Vagina (tissue), 2 donors: ENCODE measurements at places on chromosomes 7 and 10. TPM values are rescaled to one million over a fixed set of nuclear protein-coding genes. Genes with fewer than 3 reads are reported as not detected.
A peak's percentile ranks its signal among the peaks of the same experiment; 100 is the strongest.

GRCh38 chr10:77555591-77556212 is 81.9 kb downstream of the KCNMA1 start:
- DNase-seq: no peak
- peak overlapping the region; percentile 47 for H3K27ac ChIP-seq
- H3K36me3 ChIP-seq: no peaks in the 10 kb centered on the region
- no peaks in the 10 kb centered on the region for H3K27me3 ChIP-seq
- H3K4me3 ChIP-seq: no peak overlapping the region

- no peaks in the 10 kb centered on the region for H3K27me3 ChIP-seq
- DNase-seq: no peak
- no peak overlapping the region for H3K27ac ChIP-seq
- H3K4me3 ChIP-seq: no peak overlapping the region
- H3K4me1 ChIP-seq: peaks cover 21% of the 10 kb centered on the region
- H3K36me3 ChIP-seq: no peaks in the 10 kb centered on the region
These were observed 89.0 kb downstream of the NKX6-2 start for GRCh38 chr10:132696728-132697577.

GRCh38 chr7:120460949-120461348 is 188.0 kb downstream of the KCND2 start:
- H3K27ac ChIP-seq: no peak overlapping the region
- H3K27me3 ChIP-seq: no peaks in the 10 kb centered on the region
- no peaks in the 10 kb centered on the region for H3K36me3 ChIP-seq
- no peak for DNase-seq
- no peaks in the 10 kb centered on the region for H3K4me1 ChIP-seq

GRCh38 chr10:109880886-109881768 is 42.2 kb downstream of the XPNPEP1 start:
- peak; percentile 40 for DNase-seq
- H3K27ac ChIP-seq: no peak overlapping the region
- no peak overlapping the region for H3K4me3 ChIP-seq
- H3K36me3 ChIP-seq: peaks cover 61% of the 10 kb centered on the region

- H3K27me3 ChIP-seq: no peaks in the 10 kb centered on the region
- no peak overlapping the region for H3K27ac ChIP-seq
- H3K4me3 ChIP-seq: no peak overlapping the region
These were observed 85.3 kb upstream of the YAE1 start for GRCh38 chr7:39480901-39481300.

GRCh38 chr10:121926671-121927317 is 1.0 kb downstream of the ATE1 start:
- H3K4me3 ChIP-seq: peak overlapping the region; percentile 96
- no peak for DNase-seq
- H3K27ac ChIP-seq: peak overlapping the region; percentile 98

DNA sequence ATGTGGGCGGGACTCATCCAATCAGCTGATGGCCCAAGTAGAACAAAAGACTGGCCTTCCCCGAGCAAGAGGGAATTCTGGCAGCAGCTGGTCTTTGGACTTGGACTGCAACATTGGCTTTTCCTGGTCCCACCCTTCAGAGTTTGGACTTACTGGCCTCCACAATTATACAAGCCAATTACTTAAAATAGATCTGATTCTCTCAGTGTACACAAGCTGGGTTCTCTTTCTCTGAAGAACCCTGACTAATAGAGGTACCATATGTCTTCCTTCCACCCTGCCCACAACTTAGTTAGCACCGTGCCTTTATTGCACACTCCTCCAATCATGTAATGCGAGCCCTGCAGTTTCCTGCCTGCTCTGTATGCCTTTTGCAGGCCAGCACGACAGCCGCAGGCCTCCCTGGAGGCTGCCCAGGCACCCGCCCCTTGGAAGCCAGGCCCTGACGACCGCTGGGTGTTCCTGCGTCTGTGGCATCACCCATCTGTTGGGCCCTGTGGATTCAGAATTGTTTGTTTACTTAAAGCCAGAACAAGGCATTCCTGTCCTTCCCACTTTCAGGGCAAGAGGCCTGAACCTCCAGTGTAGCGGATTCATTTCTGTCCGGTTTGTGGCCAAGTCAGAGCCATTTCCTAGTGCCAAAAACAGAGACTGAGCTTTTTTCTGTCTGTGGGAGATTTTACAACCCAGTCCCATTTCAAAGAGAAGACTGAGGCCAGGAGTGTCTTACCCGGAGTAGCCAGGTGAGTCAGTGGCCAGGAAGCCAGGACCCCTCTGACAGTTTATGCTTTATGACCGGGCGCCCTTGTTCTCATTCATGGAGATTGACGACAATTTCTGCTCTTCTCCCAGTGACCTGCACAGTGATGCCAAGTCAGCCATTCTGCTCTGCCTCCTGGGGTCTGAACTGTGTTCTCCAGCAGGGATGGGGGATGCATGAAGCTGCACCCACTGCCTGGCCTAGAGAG is 968 bp upstream of the INMT start:
- peak overlapping the region; percentile 75 for H3K27ac ChIP-seq
- no peak for DNase-seq
- H3K4me1 ChIP-seq: peaks cover 45% of the 10 kb centered on the region
- H3K27me3 ChIP-seq: no peaks in the 10 kb centered on the region

- H3K4me1 ChIP-seq: no peaks in the 10 kb centered on the region
- no peak overlapping the region for H3K4me3 ChIP-seq
- no peaks in the 10 kb centered on the region for H3K36me3 ChIP-seq
These were observed 112.7 kb downstream of the ICA1 start for GRCh38 chr7:8149222-8149621.

DNA sequence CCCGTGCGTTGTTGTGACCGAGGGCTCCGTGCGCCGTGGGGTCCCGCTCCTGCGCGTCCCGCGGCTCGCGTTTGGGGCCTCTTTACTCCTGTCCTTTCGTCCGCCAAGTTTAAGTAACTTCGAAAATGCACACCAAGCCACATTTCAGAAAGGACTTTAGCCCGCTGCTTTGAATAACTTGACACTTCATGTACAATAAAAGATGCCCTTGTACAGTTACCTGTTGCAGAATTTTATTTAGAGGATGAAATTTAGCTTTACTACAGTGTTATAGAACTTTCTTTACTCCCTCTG is 459 bp downstream of the SUGCT start:
- H3K4me1 ChIP-seq: peaks cover 36% of the 10 kb centered on the region
- H3K27me3 ChIP-seq: no peaks in the 10 kb centered on the region
- H3K36me3 ChIP-seq: no peaks in the 10 kb centered on the region
- H3K4me3 ChIP-seq: peak overlapping the region; percentile 85

DNA sequence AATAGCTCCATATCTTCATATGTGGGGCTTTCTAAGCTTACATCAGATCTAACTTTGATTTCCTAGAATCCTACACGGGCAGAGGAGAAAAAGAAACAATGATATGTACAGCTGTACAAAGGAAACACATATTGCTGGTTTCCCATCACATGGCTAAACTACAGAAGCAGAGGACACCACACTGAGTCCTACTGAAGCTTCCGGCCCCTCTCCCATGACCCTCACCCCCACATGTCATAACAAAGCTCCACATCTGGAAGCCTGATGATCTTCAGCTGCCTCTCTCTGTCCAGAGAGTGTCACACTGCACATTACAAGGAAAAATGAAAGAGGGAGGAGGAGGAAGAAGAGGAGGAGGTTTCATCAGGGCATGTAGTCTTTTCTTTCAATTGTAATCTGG is 14.0 kb downstream of the SLC16A12 start:
- no peak for DNase-seq
- H3K27me3 ChIP-seq: no peaks in the 10 kb centered on the region
- peaks cover 25% of the 10 kb centered on the region for H3K4me1 ChIP-seq
- no peak overlapping the region for H3K4me3 ChIP-seq

DNA sequence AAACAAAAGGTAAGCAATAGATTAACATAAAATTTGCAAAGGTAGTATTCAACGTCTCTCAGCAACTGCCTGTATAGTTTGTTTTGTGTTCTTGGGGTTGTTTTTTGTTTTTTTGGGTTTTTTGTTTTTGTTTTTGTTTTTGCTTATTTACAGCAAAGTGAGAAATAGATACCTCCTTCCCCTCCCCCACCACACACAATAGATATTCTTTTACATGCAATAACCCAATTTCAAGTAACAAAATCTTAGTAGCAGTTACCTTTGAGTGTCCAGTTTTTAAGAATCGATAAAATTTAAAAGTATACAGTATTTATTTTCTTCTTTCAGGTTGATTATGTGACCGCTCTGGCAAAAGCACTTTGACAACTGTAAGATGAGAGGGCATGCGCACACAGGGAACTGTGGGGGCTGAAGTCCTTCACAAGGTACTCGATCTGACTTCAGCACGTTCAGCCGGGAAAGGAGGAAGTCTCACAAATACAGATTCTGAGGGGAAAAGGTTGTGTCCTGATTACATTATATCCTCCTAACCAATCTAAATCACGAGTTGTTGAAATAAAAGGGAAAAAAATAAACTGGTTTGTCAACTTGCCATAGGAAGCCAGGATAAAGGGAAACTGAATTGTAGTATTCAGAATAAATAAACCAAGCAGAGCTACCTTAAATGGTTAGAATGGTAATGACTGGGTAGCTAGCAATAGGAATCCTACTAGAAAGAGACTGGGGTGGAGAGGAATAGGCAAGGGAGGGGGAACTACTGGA is 47.8 kb downstream of the CPEB3 start:
- H3K4me1 ChIP-seq: peaks cover 23% of the 10 kb centered on the region
- H3K36me3 ChIP-seq: no peaks in the 10 kb centered on the region
- H3K4me3 ChIP-seq: peak overlapping the region; percentile 23
- no peak for DNase-seq
- no peaks in the 10 kb centered on the region for H3K27me3 ChIP-seq

Gene ZC3HAV1L
- 55.7 TPM for total RNA-seq

Gene NUP42
- 27.0 TPM for total RNA-seq
